T-helper 22 cell (primary cell): ENCODE measurements at places on chromosomes 6 and 20.

GRCh38 chr6:53029761-53030160 lies 34.7 kb upstream of the GSTA4 start:
- no peak for DNase-seq

- no peak for DNase-seq
Observed at GRCh38 chr6:140601021-140601808, 1226.8 kb upstream of the CITED2 start.

DNA sequence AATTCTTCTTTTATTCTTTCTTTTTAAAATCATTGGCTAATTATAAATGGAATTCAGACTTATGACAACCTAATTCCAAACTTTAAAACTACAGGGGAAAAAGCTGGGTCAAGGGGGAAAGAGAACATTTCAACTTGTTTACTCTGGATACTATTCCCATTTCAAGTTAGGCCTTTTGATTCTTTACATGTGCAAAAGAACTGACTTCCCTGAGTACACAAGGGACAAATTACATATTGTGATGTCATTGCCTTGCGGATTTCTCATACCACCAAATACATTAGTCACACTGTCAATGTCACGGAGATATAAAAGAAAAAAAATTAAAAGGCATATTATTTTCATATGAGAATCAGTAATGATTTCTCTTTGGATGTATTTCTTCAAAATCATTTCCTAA lies 96.5 kb upstream of the TBX18 start:
- no peak for DNase-seq

DNA sequence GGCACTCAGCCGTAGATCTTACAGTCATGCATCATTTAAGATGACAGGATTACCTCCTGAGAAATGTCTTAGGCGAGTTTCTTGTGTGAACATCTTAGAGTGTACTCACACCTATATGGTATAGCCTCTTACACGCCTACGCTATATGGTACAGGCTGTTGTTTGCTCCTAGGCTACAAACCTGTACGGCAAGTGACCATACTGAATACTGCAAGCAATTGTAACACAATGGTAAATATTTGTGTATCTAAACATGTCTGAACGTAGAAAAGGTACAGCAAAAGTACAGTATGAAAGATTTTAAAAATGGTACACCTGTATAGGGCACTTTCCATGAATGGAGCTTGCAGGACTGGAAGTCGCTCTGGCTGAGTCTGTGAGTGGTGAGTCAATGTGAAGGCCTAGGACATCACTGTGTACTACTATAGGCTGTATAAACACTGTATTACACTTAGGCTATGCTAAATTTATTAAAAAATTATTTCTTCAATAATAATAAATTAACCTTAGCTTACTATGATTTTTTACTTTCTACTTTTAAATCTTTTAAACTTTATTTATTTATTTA lies 541 bp upstream of the IL20RA start:
- DNase-seq, result no peak
